ENCODE measurements at places on chromosomes 5 and 9. TPM values are rescaled to one million over a fixed set of nuclear protein-coding genes. Genes with fewer than 3 reads are reported as not detected.
A peak's percentile ranks its signal among the peaks of the same experiment; 100 is the strongest.

GRCh38 chr5:88438006-88438405 lies 169.4 kb upstream of the TMEM161B start:
- no peaks in the 10 kb centered on the region for H3K36me3 ChIP-seq
- no peak overlapping the region for H3K27ac ChIP-seq

DNA sequence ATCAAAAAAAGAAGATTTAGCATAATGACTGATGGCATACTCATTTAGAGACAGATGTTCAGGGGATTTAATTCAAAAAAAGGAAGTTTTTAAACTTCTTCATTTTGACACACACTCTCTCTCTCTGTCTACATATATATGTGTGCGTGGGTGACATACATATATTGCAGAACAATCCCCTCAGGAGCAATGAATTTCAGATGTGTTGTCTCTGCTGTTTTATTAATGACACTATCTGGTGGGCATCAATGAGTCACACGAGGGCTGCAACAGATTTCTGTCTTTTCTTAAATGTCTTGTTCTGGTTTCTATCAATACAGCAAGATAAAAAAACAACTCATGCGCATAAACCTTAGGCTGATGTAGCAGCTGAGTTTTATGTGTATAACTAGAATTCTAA lies 123.5 kb upstream of the SLCO6A1 start:
- H3K27ac ChIP-seq, result no peak overlapping the region
- no peaks in the 10 kb centered on the region for H3K27me3 ChIP-seq
- H3K4me3 ChIP-seq, result no peak overlapping the region
- no peaks in the 10 kb centered on the region for H3K4me1 ChIP-seq
- H3K36me3 ChIP-seq, result no peaks in the 10 kb centered on the region
- DNase-seq, result no peak

DNA sequence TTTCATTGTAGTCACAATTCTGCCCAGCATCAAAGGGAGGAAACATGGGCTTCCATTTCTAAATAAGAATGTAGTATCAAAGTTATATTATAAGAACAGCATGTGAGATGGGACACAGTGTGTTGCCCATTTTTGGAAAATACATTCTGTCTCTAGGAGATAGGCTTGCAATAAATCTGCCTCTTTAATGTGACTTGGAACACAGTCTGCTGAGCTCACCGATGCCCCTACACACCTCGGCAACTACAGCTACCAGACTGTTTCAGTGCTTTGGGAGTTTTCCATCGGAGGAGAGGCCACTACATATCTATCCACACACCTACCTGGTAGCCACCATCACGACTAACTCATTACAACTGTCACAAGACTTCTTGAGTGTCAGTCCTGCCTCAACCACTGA lies 18.9 kb upstream of the FCHO2 start:
- H3K27ac ChIP-seq, result no peak overlapping the region
- H3K27me3 ChIP-seq, result no peaks in the 10 kb centered on the region
- DNase-seq, result no peak
- H3K4me1 ChIP-seq, result peaks cover 6% of the 10 kb centered on the region
- no peaks in the 10 kb centered on the region for H3K36me3 ChIP-seq

- DNase-seq, result no peak
- H3K4me3 ChIP-seq, result no peak overlapping the region
- H3K4me1 ChIP-seq, result no peaks in the 10 kb centered on the region
- H3K36me3 ChIP-seq, result no peaks in the 10 kb centered on the region
- H3K27me3 ChIP-seq, result no peaks in the 10 kb centered on the region
Observed at GRCh38 chr9:127137640-127138360, 15.4 kb upstream of the ANGPTL2 start.

DNA sequence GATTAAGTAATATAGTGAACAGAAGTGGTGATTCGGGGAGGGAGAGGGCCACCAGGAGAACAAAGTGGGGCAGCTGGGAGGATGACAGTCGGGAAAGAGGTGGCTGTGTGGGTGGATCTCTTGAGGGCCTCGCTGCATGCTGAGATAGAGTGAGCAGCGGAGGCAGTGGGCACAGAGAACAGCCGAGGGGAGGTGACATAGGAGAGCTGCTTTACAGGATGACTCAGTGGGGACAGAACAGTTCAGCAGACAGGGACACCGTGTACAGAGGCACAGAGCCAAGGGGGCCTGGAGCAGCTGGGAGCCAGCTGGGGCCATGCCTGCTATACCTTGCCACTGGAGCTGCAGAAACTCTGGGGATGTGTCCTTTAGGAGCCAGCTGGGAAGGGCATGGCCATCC lies 273.9 kb downstream of the GADD45G start:
- no peaks in the 10 kb centered on the region for H3K27me3 ChIP-seq
- peaks cover 14% of the 10 kb centered on the region for H3K4me1 ChIP-seq
- DNase-seq, result peak; percentile 86

- H3K4me3 ChIP-seq, result no peak overlapping the region
- H3K27ac ChIP-seq, result peak overlapping the region; percentile 18
- H3K27me3 ChIP-seq, result no peaks in the 10 kb centered on the region
- H3K36me3 ChIP-seq, result no peaks in the 10 kb centered on the region
Observed at GRCh38 chr5:175796536-175797499, 74.6 kb upstream of the CPLX2 start.

- no peaks in the 10 kb centered on the region for H3K4me1 ChIP-seq
- no peak overlapping the region for H3K4me3 ChIP-seq
- H3K27ac ChIP-seq, result no peak overlapping the region
- H3K27me3 ChIP-seq, result no peaks in the 10 kb centered on the region
Observed at GRCh38 chr5:79284846-79285245, 48.9 kb downstream of the JMY start.

GRCh38 chr9:8284884-8285283 lies 485.3 kb upstream of the DMAC1 start:
- no peak for DNase-seq
- H3K4me3 ChIP-seq, result no peak overlapping the region
- H3K36me3 ChIP-seq, result no peaks in the 10 kb centered on the region
- H3K27ac ChIP-seq, result no peak overlapping the region
- H3K4me1 ChIP-seq, result peaks cover 27% of the 10 kb centered on the region

GRCh38 chr9:106482733-106483132 lies 380.2 kb upstream of the ZNF462 start:
- H3K4me1 ChIP-seq, result no peaks in the 10 kb centered on the region
- H3K27ac ChIP-seq, result no peak overlapping the region
- H3K27me3 ChIP-seq, result no peaks in the 10 kb centered on the region
- no peaks in the 10 kb centered on the region for H3K36me3 ChIP-seq
- DNase-seq, result no peak

- H3K4me3 ChIP-seq, result no peak overlapping the region
- H3K4me1 ChIP-seq, result no peaks in the 10 kb centered on the region
- no peak overlapping the region for H3K27ac ChIP-seq
- H3K36me3 ChIP-seq, result no peaks in the 10 kb centered on the region
- no peaks in the 10 kb centered on the region for H3K27me3 ChIP-seq
Observed at GRCh38 chr5:27854243-27854852, 816.0 kb upstream of the CDH9 start.

DNA sequence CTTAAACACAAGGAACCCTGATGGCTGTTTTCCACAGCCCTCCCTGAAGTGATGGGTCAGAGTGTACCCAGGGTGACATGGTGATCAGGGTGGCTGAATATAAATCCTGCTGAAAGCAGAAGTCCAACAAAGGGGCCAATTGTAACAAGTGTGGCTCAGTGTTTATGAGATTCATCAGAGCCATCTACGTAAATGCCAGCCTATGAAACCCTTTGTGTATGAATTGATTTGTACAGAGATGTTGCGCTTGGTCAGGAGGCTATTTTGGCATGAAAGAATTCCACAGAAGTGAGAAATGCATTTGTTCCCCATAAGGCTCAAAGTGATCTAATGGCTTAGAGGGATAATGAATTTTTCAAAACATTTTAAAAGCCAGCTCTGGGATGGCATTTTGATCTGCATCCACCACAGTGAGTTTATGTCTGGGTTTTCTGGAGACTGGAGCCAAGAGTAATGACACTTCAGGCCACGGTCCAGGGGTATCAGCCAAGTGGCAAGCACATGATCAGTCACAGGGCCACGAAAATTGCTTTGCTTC lies 12.4 kb downstream of the PRUNE2 start:
- no peaks in the 10 kb centered on the region for H3K36me3 ChIP-seq
- no peak for DNase-seq
- H3K4me1 ChIP-seq, result no peaks in the 10 kb centered on the region

GRCh38 chr9:69211424-69212036 lies 37.5 kb downstream of the TJP2 start:
- no peaks in the 10 kb centered on the region for H3K36me3 ChIP-seq
- DNase-seq, result no peak
- no peak overlapping the region for H3K27ac ChIP-seq
- no peak overlapping the region for H3K4me3 ChIP-seq
- peaks cover 49% of the 10 kb centered on the region for H3K4me1 ChIP-seq

GRCh38 chr9:122309861-122310260 lies 45.2 kb downstream of the MRRF start:
- no peak overlapping the region for H3K4me3 ChIP-seq
- no peaks in the 10 kb centered on the region for H3K4me1 ChIP-seq
- DNase-seq, result no peak
- H3K36me3 ChIP-seq, result peaks cover 9% of the 10 kb centered on the region

DNA sequence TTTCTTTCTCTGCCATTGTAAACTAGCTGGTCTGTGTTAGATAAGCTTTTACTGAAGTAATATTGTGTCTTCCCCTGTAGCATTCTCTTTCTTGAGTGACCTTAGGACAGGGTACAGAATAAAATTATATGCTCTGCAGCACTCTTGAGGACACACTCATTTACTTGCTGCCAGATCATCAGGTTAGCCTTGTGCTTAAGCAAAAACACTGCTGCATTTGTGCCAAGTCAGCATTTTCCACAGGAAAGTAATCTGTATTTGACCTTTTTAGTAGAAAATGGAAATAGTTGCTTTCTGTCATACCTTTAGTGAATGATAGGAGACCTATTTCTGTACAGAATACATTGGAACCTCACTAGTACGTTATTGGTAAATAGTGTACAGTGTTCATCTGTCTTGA lies 54.2 kb downstream of the LMNB1 start:
- H3K27me3 ChIP-seq, result no peaks in the 10 kb centered on the region
- H3K4me1 ChIP-seq, result no peaks in the 10 kb centered on the region
- H3K27ac ChIP-seq, result no peak overlapping the region
- no peak for DNase-seq

Gene SLC22A5
- total RNA-seq, result 30.3 TPM

Gene ADAM19
- 1.3 TPM for total RNA-seq

Gene PCDHB3
- total RNA-seq, result 1.3 TPM

Gene TPPP
- 2.6 TPM for total RNA-seq

Gene PLAC8L1
- total RNA-seq, result not detected

Gene ACTBL2
- not detected for total RNA-seq

Gene ANKH
- total RNA-seq, result 20.5 TPM
